Activated gamma-delta T cell (primary cell): ENCODE measurements at places on chromosomes 3 and 15.

DNA sequence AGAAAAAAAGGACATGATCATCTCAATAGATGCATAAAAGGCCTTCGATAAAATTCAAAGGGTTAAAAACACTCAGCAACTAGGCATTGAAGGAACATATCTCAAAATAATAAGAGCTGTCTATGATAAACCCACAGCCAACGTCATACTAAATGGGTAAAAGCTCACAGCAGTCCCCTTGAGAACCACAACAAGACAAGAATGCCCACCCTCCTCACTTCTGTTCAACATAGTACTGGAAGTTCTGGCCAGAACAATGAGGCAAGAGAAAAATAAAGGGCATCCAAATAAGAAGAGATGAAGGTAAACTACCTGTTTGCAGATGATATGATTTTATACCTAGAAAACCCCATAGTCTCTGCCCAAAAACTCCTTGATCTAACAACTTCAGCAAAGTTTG lies 619.7 kb upstream of the LMCD1 start:
- no peak for DNase-seq

- no peak for DNase-seq
Observed at GRCh38 chr3:124577494-124578167, 152.6 kb upstream of the UMPS start.

DNA sequence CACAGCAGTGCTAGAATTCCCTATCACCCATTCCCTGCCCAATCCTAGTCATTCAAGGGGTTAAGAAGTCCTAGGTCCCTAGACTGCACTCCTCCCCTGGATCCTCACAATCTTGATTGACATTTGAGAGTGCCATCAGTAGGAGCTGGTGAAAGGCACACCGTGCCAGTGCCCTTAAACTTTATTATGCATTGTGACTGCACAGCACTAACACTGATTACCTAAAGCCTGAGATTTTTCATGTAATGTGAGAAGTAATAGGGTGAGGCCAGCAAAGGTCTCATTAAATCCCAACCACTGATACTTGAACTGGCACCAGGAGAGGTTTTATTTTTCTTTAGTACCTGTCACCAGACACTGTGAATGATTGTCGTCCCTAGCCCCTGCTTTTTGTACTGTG lies 16.3 kb downstream of the GXYLT2 start:
- DNase-seq, result no peak

- DNase-seq, result no peak
Observed at GRCh38 chr3:180059356-180059755, 22.6 kb upstream of the PEX5L start.
